Hematopoietic multipotent progenitor cell treated with erythropoietin and hydrocortisone succinate and interleukin-3 and kit ligand, for 17 days (in vitro differentiated cells): ENCODE measurements at places on chromosomes 3 and 15.

GRCh38 chr15:26091184-26091583 lies 228.1 kb upstream of the ATP10A start:
- no peak for DNase-seq

DNA sequence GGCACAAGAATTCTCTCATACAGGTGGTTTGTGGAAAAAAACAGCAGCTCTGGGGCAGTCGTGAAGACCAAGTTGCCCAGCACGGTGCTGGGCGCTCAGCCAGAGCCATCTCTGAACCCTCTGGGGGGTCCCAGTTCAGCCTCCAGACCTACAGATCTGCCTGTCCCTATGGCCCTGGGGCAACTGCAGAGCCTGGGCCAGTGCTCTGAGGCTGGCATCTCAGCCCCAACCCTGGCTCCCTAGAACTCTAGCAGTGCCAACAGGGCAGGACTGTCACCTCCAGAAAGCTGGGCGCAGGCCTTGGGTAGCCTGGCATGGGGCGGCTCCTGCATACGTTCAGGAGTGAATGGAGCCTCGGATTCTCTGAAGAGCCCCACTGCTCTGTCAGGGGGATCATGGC lies 44.7 kb downstream of the DNAJB8 start:
- DNase-seq: no peak

- no peak for DNase-seq
Measured at GRCh38 chr15:99475754-99476412, 89.9 kb upstream of the MEF2A start.

DNA sequence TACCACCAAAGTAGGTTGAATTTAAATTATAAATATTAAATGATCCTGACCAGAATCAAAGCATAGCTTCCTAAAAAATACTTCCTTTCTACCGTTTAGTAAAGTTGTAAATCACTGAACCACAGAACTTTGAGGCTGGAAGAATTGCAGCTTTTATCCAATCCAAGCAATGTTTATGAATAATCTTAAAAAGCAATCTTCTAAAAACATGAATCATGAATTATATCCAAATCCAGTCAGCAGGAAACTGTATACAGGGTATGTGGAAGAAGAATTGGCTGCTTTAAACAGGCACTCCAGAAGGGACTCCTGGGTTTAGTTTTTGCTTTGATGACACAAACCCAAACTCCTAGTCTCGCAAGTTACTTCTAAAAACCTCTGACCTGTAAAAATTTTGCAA lies 30.2 kb downstream of the HEG1 start:
- DNase-seq: no peak

DNA sequence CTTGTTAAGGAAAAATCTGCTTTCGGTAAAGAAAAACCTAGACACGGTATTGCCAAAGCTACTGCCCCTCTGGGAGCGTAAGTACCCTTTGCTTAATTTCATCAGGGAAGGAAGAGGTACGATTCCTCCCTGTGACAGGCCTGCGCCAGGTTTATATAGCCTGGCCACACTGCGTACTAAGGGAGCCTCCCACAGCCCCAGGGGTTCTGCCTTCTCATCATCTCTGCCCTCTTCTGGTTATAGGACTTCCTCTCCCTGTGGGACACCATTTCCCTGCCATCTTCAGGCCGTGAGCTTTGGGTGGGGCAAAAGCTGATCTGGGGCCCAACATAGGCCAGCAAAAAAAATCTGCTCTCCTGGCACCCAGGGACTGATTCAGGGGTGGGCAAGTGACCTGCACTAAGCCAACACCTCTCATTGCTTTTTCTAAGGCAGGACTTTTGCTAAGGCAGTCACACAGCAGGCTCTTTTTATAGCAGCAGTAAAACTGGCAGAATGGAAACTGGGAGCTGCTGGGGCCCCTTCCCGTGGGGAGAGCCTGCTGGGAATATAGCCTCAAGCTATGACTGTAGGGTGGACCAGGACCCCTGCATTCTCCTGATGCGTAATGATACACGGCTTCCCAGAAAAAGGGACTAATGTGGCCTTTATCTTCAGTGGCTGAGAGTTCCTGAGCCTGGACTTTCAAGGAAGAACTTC lies 76.2 kb downstream of the PRICKLE2 start:
- DNase-seq: no peak

- peak; percentile 18 for DNase-seq
Measured at GRCh38 chr3:112519424-112520001, 20.2 kb upstream of the BTLA start.

GRCh38 chr15:78242128-78242527 lies 7.8 kb upstream of the ACSBG1 start:
- DNase-seq: peak; percentile 57

GRCh38 chr3:99413504-99413903 lies 224.9 kb upstream of the COL8A1 start:
- no peak for DNase-seq

GRCh38 chr3:178966299-178967176 lies 105.1 kb downstream of the ZMAT3 start:
- DNase-seq: no peak

DNA sequence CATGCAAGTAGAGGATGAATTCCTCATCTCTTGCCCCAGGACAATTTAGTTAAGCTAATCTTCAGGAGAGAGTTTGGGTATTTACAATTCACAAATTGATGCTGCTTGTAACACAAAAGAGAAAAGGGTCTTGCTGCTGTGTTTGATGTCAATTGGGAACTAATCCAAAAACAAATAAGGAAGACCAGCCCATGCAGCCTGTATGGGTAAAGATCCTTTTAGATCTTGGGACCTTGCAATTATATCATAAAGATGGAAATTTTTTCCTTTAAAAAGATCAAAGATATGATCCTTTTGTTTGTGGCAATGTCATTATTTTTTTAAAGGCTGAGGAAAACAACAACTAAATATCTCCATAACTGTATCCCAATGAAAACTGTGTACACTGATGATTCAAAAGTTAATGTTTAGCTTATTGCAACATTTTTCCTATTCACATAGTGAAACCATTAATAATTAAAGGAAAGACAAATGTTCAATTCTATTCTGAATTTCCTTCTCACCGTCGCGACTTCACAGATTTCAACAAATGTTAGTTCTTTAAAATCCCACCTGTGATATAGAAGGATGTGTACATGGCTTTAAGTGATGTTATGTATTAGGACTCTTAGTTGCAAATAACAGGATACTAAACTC lies 40.2 kb downstream of the TMEM212 start:
- no peak for DNase-seq

GRCh38 chr3:23817508-23818223 lies 11.9 kb downstream of the UBE2E1 start:
- no peak for DNase-seq

DNA sequence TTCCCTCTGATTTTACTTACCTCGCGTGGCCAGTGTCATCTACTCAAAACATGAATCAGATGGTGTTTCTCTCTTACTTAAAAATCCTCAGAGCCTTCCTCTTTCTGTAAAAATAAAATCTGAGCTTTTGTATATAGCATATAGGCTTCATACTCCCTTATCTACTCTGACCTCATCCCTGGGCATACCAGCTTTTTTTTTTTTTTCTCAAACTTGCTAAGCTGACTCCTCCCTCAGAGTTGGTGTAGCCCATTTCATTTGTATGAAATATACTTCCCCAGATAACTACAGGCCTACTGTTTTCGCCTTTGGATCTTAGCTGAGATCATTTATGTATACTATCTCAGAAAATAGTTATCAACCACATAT lies 648.9 kb upstream of the ALCAM start:
- no peak for DNase-seq

GRCh38 chr3:116663161-116664110 lies 46.1 kb upstream of the TUSC7 start:
- DNase-seq: no peak

- DNase-seq: no peak
Measured at GRCh38 chr15:26590676-26591075, 182.2 kb downstream of the GABRB3 start.

DNA sequence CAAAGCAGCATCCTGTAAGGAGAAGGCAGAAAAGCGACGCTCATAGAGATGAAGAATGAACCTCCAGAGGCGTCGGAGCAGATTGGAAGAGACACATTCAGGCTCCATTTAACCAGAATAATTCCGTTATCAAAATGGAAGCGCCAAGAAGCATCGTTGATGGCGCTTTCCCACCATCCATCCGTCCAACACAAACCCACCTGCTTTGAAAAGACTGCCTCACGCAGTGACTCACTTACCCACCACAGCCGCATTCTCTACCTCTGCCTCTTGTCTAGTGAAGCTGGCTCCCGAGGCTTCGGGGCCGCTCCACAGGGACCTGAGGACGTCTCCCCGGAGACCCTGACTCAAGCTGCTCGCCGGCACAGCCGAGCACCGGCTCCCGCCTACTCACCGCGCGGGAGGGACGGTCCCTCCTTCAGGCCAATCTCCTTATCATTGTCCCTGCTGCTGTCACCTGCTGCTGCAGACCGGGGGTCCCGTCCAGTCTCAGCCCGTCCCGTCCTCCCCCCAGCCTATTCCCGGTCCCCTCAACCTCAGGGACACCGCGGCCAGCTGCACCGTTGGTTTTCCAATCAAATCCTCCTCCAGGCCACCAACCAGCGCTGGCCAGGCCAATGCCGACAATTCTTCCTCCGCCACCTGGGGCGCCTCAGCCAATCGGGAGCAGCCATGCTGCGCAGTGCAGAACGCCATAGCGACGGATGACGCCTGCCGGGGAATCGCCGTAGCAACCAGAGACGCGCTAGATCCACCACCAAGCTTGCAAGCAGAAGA lies at the start of gene NEK10:
NEK10 (minus strand) TSS at position 553 of the 777 bp plus-strand sequence. CDS start 16,501 bp downstream, outside the sequence.
- DNase-seq: no peak

GRCh38 chr15:70257573-70258248 lies 160.0 kb upstream of the TLE3 start:
- DNase-seq: no peak
